ENCODE measurements at places on chromosomes 7 and 10.

- DNase-seq, result no peak
Observed at GRCh38 chr10:74760086-74760979, 66.1 kb upstream of the KAT6B start.

- DNase-seq, result no peak
Observed at GRCh38 chr10:13716081-13717071, 129.6 kb downstream of the PRPF18 start.

DNA sequence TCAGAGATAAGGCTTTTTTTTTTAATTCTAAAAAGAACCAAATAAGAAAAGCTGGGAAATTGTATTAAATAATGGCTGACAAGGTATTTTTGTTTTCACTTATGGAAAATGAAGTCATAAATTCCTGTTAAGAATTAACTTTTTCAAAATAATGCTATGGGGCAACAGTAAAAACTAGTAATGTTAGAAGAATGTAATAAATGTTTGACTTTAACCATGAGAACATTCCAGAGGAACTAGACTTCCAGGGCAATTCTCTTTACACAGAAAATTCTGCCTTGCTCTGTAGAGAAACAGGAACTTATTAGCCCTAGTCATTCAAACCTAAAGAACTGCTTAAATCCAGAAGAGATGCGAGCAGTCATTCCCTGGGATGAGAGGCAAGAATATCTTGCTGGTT, 571.1 kb downstream of the IPMK start:
- no peak for DNase-seq

- no peak for DNase-seq
Observed at GRCh38 chr7:155897758-155898386, 85.6 kb upstream of the SHH start.

- no peak for DNase-seq
Observed at GRCh38 chr7:1117321-1117928, 29.5 kb downstream of the GPER1 start.

DNA sequence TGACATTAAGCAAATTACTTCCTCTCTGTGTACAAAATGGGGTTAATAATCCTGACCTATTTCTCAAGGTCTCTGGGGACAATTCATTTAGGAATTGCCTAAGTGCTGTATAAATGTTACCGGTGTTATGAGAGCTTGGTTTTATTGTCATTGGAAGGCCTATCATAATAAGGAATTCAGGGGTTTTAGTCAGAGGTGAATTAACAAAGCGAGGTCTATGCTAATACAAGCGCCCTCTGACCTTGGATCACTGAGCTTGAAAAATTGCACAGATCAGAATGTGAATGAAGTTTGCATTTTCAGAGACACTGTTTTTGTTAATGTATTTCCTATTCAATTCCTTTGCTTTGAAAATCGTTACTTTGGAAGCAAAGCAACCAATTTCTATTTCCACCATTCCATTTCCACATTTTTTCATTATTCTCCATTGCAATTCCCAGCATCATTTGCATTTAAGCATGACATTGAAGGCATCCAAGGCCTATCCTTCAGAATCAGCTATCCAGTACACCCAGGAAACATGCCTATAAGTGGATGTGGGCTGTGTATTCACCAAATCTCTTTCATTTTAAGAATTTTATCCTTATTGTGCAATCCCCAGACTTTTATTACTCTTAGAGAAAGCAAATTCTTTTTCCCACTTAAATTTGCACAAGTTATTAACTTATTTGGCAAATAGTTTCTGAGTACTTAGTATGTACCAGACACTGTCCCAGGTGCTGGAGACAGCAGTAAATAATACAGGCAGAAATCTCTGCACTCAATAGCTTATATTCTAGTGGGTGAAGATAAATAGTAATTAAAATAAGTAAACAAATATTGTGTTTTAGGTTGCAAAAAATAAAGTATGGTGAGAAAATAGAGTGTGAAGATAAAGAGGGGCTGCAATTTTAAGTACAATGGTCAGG, 133.1 kb downstream of the NRCAM start:
- DNase-seq, result peak; percentile 29

All from DMS79 treated with DMSO at 0.1 percent for 48 hours (cell line).